ENCODE measurements at places on chromosomes 3 and 15.
A peak's percentile ranks its signal among the peaks of the same experiment; 100 is the strongest.

DNA sequence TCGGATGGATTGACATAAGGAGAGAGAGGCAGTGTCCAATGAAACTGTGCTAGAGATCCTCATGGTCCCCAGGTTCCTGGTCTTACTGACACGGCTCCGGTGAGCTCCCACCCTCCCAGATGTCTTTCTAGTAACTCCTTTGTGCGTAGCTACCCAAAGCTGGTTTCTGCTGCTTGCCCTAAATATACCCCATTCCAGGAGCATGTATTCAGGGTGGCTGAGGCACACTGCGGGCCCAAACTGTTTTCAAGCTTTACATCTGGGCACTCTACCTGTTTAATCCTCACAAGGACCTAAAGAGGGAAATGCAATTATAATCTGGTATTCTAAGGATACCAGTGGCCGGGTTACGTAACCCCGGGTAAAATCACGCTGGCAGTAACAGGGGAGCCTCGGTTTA, 161.2 kb upstream of the NSMCE3 start:
- no peak for DNase-seq

DNA sequence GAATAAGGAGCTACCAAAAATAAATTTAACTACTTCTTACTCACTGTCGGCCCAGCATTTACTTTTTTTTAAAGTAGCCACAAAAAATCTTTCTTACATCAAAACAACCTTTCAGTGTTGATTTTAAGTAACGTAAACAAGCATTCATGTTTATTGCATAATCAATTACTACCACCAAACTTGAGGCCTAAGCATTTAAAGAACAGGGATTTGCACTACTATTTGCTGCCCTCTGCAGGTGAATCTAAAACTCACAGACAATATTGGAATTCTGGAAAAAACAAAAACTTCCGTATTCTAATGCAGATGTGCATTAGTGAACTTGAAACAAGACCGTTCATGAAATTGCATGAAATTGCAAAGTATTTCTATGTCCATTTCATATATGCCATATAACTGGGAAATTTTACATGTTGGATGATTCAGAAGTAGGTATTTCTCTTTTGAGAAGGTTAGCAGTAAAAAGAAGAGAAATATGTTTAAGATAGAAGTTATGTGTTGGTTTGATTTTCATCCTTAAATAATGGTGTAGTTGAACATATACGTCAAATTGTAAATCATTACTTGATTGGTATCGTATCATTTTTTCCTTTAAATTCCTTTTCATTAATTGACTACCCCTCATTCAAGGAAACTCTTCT, 55.6 kb downstream of the CGGBP1 start:
- DNase-seq, result peak; percentile 73

DNA sequence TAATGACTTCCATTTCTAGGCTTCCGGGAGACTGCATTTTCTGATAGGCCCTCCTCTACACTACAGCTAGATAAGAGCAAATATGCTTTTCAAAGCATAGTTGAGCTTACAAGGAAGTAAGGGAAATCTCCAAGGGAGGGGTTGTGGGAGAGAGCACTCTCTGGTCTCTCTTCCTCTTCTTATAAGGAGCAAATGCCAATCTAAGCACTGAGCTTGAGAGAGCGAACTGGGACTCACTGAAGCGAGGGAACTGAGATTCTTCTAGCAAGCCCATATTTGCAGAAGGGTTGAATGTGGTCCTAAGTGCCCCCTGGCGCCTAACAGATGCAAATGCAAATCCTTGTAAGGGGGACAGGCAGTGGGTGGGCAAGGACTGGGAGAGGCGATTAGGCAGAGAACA, 164.8 kb downstream of the ERC2 start:
- peak; percentile 65 for DNase-seq

DNA sequence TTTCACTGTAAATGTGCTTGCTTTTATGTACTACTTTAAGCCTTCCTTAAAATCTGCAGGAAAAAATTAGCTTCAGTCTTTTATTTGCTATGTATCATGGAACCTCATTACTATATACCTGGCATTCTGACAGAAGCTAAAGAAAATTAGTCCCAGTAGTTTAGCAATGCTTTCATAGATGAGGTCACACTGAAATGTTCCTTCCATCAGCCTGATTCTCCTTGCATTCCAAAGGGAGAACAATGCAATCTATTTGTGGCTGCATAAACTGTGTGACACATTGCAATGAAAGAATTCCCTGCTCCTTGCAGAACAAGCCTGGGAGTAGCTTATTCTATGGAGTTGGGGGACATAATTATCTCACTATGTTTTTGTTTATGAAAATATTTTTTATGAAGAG, 691.5 kb upstream of the ARPP21 start:
- no peak for DNase-seq

- DNase-seq, result no peak
These were observed 2.2 kb downstream of the CAND2 start for GRCh38 chr3:12798559-12799179.

- peak; percentile 92 for DNase-seq
These were observed 51.7 kb downstream of the TRANK1 start for GRCh38 chr3:36893137-36893557.

- no peak for DNase-seq
These were observed 138.5 kb downstream of the RORA start for GRCh38 chr15:61090386-61091288.

DNA sequence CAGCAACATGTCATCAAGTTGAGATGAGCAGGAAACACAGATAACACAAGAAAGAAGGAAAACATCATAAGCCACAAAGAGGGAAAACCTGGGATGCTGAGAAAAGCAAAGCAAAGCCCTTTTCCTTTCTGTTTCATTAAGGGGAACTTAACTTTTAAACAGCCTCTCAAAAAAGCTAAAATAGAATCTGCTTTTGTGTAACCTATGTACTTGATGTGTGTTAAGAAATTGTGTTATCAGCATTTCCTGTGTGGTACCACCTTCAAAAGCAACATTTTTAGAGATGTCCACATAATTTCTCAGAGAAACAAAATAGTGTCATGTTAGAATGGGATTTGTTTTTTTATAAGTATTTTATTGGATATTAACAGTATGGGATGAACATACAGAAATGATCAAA, 206.2 kb downstream of the IL20RB start:
- no peak for DNase-seq

GRCh38 chr3:112409041-112409440, 76.1 kb downstream of the CD200 start:
- no peak for DNase-seq

DNA sequence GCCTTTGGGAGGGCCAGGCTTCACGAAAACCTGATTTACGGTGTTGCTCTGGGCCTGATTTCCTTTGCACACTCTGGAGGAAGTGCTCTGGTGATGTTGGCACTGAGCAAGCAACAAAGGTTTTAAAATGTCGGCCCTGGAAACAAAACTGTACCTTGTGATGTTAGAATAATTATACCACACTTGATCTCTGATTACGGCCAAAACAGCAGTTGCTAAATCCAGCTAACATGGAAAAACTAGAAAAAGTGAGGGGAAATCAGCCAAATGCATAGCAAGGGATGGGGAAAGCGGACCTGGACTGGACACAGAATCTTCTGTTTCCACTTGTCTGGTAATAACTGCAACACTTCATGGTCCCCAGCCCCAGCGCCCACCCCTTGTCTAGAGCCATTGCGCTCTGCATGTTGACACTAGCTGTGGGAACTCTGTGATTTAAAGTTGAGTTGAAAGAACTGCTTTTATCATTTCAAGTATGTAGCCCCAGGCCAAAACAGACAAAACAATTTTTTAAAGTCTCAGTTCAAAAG, 120.1 kb downstream of the VGLL4 start:
- DNase-seq, result no peak

DNA sequence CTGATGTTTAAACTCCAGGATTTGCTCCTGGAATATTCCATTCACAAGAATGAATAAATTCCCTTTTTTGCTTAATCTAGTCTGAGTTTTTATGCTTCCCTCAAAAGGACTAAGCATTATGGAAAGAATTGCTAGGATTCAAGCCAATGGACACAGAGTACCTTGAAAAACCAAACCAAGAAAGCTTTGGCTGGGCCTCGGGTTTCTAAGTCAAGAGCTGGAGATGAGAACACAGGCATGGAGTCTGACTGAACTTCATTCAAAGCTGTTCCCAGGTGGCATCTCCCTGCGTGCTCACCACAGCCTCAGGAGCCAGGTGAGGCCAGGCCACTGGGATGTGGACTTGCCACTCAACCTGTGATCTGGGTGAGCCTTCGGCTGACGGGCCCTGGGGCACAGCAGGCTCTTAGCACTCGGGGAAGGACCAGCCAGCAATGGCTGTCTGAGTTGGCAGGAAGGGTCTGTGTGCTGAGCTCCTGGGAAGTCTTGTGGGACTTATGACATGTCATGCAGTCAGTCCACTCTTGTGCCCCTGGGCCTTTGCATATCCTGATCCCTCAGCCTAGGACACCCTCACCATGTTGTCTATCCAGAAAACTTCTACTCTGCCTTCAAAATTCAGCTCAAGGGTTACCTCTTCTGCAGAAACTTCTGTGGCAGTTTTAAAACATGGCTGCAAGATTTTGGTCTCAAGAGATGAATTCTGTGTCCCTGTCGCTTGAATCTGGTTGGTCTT, 21.8 kb downstream of the CRABP1 start:
- DNase-seq, result no peak

DNA sequence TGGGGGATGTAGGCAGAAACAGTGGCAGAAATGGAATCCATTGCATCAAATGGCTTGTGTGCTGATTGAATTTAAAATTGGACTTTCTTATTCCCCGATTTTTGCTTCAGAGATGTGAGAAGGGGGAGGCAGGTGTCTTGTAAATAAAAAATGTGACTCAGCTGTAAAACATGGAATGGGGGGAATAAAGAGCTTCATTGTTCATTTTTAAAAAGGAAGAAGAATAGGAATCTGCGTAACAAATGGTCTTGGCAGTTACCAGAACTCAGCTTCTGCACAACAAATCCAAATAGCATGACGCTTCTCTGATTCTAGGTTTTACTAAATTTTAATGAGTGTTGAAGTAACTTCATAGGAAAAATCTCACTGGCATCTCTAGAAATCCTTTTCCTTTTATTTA, 323.9 kb upstream of the GBE1 start:
- no peak for DNase-seq

DNA sequence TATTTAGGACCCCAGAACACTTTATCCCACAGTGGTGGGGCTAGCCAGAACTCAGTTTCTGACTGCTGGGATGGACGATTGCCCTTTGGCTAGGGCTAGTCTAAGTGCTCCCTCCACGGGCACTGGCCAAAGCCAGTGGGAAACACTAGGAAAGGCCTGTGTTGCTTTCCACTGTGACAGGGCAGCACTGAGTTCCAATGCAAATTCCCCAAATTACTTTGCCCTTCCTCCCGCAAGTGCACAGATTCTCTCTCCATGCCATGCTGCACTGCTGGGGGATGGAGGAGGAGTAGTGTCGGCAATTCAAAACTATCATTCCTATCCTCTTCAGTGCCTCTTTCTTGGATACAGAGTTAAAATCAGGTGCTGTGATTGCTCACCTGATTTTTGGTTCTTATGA, 100.0 kb downstream of the SH3GL3 start:
- no peak for DNase-seq

DNA sequence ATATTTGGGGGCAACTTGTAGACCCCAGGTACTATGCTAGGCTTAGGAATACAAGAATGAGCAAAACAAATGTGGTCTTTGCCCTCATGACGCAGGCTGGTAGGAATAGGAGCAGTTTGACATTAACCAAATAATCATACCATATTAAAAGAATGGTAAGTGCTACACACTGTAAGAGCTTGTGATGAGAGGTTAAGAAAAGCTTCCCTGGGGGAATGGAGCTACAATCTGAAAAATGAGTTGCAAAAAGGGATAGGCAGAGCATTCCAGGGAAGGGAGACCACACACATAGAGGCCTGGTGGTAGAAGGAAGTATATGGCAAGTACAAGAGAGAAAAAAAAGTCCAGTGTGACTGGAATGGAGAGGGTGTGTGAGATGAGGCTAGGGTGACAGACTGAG, 37.3 kb downstream of the TMOD3 start:
- no peak for DNase-seq

- no peak for DNase-seq
These were observed 3.9 kb upstream of the SENP2 start for GRCh38 chr3:185582236-185582635.

DNA sequence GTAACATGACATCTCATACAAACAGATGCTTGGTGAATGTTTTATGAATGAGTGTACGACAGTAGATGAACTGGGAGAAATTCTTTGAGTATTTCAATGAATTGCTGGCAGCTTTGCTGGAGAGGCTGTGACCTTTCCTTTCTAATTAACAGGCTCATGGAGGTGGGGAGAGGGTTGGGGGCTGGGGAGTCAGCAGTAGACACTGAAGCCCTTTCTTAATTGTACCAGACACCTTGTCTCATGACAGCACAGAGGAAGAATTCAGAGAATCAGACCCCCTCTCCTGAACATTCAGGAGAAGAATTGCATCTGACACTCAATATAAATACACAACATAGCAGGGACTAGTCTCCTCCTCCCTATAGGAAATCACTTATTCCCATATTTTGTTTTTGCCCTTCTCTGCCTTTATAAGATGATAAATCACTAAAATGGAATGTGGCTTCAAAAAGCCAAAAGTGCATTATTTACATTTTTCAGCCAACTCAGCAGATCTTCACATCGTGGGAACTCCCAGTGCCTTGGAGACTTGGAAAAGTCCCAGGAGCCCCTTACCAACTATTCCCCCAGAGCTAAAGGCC, 66.2 kb upstream of the TPM1 start:
- no peak for DNase-seq

DNA sequence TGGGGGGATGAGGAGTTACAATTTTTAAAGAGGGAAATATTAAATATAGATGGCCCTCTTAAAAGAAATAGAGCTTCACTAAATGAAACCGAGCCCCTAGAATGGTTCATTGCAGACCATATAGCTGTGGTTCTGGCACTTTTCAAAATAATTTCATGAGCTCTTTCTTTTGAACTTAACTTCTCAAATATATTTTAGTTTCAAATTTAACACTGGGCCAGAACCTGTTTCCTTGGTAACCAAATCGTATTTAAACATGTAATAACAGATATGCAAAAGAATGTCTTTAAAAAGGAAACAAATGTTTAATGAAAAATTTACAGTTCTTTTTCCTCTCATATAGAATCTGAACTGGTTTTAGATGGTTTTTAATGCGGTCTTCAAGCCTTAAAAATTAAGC, 20.1 kb downstream of the ZBTB38 start:
- DNase-seq, result no peak

DNA sequence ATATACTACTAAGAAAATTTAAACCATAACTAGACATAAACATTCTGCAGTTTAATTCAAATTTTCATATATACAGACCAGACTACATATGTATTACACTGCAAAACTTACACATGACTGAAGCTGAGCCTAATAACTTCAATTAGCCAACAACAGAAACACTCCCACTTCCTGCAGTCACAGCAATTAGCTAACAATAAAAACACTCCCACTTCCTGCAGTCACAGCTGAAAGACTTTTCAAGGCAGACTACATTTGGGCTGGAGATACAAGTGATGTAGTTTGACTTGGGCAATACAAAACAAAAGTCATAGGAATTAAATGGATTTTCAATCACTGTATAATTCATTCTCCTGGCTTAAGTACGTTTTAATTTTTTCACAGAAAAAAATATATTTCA, 10.3 kb downstream of the TM2D3 start:
- DNase-seq, result peak; percentile 95

DNA sequence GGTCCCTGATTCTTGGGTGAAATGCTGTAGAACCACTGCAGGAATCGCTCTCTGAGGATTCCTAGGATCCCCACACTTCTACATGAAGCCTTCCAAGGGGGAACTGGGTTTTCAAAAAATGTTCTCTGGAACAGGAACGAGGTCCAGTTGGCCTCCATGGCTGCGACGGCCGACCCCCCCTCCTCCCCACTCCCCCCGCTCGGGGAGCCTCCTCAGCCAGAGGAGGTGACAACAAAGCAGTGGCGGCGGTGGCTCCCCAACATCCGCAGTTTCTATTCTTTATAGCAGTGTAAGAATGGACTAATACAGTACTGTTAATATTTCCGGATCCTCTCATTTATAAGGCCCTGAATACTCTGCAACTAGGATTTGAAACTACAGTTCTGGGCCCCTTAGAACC, 84.0 kb upstream of the PLAAT1 start:
- no peak for DNase-seq

All from inflammatory macrophage treated with lipopolysaccharide for 4 hours (primary cell).